ENCODE measurements at places on chromosomes 1 and 21.

- DNase-seq, result no peak
Observed at GRCh38 chr1:12208271-12208670, 21.6 kb upstream of the VPS13D start.

GRCh38 chr1:21734526-21734925, 48.4 kb downstream of the USP48 start:
- DNase-seq, result no peak

DNA sequence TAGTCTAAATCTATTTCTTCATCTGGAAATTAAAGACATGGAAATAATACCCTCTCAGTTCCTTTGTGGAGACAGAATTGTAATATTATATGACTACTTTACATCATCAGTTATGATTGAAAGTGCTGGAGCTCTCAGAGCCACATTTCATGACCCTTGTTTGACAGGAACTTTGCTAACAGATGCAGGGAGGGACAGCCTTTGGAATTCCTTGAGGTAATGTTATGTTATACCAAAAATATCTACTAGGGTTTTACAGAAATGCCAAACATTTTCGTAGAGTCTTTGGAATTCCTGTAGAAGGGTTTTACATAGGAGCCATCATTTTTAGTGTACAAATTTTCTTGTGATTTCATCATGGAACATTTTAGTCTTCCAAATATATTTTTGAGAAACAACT, 57.4 kb upstream of the ADAMTS5 start:
- no peak for DNase-seq

GRCh38 chr1:186518395-186518794, 57.5 kb upstream of the PDC start:
- no peak for DNase-seq

GRCh38 chr1:7771823-7772299, 765 bp downstream of the VAMP3 start:
- no peak for DNase-seq

- no peak for DNase-seq
Observed at GRCh38 chr1:119550381-119550780, 43.4 kb downstream of the HSD3B1 start.

GRCh38 chr1:45685308-45686014, 872 bp downstream of the GPBP1L1 start:
- peak; percentile 26 for DNase-seq

GRCh38 chr21:27320868-27321267, 354.0 kb upstream of the ADAMTS5 start:
- no peak for DNase-seq

DNA sequence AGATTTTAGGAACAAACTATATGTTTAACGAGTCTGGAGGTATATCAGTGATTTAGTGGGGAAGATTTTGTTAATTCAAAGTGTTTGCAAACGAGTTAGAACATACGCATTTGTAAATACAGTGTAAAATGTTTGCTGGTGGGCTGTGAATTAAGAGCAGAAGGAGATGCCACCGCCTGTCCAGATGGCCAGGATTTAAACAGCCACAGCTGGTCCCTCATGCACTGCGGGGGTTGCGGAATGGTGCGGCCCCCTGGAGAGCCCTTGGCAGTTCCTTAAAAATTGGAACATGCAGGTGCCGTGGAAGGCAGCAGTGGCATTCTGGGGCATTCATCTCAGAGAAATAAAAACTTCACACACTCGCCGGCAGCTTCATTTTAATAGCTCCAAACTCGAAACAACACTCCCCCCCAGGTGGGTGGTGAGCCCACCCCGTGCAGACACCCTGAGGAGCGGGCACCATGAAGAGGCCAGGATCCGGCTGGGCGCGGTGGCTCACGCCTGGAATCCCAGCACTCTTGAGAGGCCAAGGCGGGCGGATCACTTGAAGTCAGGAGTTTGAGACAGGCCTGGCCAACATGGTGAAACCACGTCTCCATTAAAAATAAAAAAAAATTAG, 3.5 kb upstream of the C1orf159 start:
- no peak for DNase-seq

DNA sequence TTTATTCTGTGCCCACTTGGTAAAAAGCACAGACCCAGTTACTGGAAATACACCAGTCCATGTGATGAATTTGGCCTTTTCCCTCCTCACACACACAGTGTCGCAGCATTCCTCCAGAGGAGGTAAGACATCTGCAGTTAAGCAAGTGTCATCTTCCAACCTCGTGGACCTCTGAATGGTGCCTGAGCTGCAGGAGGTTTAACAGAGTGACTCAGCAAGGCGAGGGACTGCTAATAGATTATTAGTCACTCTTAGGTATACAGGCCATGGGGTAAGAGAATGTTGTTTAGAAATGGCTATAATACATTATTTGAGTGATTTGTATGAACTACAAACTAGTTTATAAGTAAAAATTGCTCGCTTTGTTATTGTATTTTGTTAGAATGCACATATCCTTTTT, 8.6 kb upstream of the LRRC8B start:
- DNase-seq, result no peak

DNA sequence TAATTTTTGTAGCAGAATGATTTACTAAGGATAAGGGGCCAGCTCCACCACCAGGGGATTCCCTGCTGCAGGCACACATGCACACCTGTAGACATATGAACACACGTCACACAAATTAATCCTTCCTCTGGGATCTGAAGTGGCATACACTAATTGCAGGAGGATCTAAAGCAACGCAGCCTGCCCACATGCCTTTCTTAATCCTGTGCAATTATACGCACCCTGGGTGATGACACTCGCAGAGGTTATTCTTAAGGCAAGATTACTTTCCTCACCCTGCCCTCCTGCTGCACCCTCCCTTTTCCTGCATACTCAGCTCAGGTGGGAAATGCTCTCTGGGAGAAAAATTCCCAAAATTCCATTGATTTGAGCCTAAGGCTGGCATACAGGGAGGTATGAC, 7.5 kb upstream of the LORICRIN start:
- DNase-seq, result peak; percentile 22

- peak; percentile 86 for DNase-seq
Observed at GRCh38 chr1:15177710-15178166, 24.2 kb downstream of the TMEM51 start.

GRCh38 chr1:41609166-41609883, 124.8 kb upstream of the EDN2 start:
- no peak for DNase-seq

GRCh38 chr1:182263706-182264105, 127.9 kb downstream of the GLUL start:
- DNase-seq, result no peak

GRCh38 chr21:28754862-28755261, 237.8 kb downstream of the LTN1 start:
- no peak for DNase-seq

GRCh38 chr1:155940993-155941844, at the start of gene RXFP4:
Gene RXFP4, plus strand, starts transcription at chr1:155941638. Its CDS starts 72 bp downstream, at chr1:155941710.
- no peak for DNase-seq

DNA sequence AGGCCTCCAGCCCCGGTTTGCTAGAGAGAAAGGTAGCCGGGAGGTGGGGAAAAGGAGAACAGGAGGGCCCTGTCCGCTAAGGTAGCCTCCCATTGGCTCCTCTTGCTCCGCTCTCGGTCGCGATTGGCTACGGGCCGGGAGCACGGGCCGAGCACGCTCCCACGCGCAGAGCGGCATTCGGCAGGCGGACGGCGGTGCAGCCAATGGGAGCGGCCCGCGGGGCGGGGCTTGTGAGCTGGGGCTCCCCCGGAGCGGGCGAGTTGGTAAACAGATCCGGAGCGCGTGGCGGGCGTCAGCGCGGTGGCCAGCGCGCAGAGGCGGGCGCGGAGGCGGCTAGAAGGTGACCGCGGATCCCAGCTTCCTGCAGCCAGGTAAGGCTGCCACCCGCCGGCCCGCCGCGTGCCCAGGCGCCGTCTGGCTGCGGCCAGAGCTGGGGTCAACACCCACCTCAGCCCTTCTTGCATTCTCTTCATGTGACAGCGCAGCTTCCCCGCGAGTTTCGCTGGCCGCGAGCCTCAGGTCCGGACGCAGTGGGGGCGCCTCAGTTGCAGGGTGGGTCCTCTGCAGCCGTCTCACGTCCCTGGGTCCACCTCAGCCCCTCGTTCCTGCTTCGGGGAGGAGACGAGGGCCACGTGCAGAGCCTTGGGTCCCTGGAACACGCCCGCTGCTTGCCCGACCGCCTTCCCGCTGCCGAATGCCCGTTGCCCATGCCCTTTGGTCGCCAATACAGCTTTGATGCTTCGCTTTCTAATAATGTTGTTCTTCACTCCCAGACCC, at the start of gene COQ8A:
TSS of gene COQ8A (plus strand) at position 266 of the 777 bp plus-strand sequence. CDS start 21,092 bp downstream, outside the sequence.
- DNase-seq, result peak; percentile 99

GRCh38 chr1:160905617-160905989, 20.6 kb upstream of the ITLN1 start:
- no peak for DNase-seq

DNA sequence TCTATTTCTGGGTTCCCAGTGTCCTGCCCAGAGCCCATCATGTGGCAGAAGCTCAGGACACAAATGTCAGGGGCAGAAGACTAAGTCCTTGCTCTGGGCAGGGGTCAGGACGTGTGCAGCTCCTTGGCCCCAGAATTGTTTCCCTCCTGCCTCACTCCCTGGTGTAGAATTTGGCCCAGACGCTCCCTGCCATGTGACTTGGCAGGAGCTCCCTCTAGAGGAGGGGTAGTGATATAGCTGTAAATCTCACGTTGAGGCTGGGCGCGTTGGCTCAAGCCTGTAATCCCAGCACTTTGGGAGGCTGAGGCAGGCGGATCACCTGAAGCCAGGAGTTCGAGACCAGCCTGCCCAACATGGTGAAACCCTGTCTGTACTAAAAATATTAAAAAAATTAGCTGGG, 91.2 kb downstream of the UBIAD1 start:
- DNase-seq, result peak; percentile 21

DNA sequence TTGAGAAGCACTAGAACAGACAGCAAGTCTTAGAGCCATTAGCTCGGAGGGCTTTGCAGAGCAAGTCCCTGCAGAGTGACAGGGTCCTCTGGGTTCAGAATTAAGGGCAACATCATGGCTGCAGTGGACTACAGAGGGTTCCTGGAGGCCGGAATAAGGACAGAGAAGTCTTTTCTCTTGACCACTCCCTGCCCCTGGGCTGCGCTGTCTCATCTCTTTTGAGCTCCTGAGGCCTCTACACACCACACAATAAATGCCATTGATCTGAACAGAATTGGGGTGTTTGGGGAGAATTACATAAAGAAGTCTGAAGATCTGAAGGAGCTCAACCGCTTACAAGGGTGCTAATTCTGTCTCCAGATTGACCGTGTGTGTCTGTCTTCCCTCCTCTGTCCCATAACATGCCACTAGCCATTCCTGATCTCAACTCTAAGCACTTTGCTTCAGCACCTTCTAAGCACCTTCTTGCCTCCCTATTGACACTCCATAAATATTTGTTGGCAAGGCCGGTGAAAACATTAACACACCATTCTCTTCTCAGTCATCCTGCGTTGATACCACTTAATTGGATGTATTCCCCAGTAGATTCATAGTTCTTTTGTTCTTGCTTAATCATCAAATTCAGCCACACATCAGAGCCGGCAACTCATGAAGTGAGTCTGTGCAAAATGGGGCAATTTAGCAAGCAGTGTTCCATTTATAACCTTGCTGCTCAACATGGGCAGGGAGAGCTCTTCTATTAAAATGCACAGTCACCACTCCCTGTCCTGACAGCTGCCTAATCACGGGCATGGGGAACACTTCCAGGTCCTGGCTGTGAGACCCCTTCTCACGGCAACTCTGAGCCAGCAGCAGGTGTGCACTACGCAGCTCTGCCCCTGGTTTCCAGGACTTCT, 49.7 kb downstream of the NMNAT2 start:
- DNase-seq, result no peak

- no peak for DNase-seq
Observed at GRCh38 chr1:164969253-164969652, 387.3 kb downstream of the LMX1A start.

- DNase-seq, result no peak
Observed at GRCh38 chr21:16169102-16169511, 439.3 kb downstream of the USP25 start.

GRCh38 chr1:9960706-9961562, 17.7 kb downstream of the NMNAT1 start:
- no peak for DNase-seq

DNA sequence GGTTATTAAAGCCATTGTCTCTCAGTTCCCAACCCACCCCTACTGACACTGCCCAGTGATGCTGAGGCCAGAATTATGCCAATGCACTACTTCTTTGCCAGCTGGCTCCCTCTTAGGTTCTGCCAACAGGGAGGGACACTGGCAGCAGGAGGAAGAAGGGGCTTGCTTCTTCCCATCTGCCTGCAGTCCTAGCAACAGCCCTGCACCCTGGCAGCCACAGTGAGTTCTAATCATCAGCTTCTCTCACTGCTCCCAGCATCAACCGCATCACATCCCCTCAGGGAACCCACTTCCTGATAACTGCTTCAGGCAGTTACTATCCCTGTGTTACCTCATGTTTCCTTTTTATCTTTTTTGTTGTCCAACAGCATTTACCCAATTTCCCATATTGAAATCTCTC, 86.2 kb downstream of the UBR4 start:
- peak; percentile 73 for DNase-seq

DNA sequence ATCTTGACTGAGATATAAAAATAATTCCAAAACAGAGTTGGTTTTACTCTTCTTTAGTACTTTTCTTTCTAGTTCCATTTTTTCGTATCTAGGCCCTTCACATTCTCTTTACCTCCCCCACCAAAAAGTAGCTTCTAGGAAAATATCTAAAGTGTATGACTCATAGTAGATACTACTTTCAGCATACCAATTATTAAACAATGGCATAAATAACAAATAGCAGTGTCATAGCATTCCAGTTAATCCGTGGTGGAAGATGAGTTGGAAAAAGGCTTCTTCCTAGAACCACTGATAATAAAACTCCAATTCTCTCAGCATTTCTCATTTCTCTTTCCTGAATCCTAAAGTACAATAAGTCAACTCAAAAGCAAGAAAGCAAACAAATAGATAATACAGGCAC, 859.0 kb upstream of the B3GALT2 start:
- no peak for DNase-seq

DNA sequence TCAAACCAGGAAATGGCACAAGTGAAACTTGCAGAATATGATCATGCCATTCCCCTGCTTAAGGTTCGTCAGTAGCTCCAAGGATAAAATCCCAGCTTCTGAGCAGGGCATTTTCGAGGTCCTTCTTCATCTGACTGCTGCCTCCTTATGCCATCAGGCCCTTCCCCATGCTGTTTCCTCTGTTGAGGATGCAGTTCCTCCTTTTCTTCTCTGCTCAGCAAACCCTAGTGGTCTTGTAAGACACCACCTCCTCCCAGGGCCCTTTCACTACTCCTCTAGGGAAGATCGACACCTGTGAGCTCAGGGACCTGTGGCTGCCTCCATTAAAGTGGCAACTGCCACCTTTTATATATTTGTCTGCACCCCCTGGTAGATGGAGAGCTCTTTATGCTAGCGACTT, 62.1 kb upstream of the JUN start:
- DNase-seq, result peak; percentile 45

- DNase-seq, result no peak
Observed at GRCh38 chr1:171438441-171438840, 46.9 kb upstream of the PRRC2C start.

- DNase-seq, result no peak
Observed at GRCh38 chr1:213138391-213138790, 87.3 kb downstream of the RPS6KC1 start.

- peak; percentile 85 for DNase-seq
Observed at GRCh38 chr1:234517110-234517802, 38.3 kb upstream of the TARBP1 start.

- no peak for DNase-seq
Observed at GRCh38 chr1:104671684-104672353, 922.1 kb downstream of the AMY1C start.

GRCh38 chr1:28110555-28110954, 22.1 kb upstream of the EYA3 start:
- DNase-seq, result no peak

Measured in MV-4-11 (cell line).